Lower lobe of right lung (tissue), 2 donors: ENCODE measurements at places on chromosomes 4 and X.

DNA sequence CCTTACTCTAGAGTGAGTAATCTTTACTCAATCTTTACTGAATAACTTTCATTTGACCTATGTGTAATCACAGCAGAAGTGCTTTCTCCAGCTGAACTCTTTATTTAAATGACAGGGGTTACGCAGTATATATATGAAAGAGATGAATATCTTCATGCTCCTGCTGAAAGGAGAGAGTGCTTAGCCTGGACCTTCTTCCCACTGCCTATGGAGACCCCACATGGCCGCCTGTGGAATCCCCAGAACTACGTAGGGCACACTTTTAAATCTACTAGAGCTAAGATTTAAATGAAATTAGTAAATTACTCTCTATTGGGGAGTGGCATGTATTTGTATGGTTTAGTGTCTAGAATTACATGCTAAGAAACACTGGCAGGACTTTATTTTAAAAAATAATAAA lies 391.2 kb downstream of the ANKRD50 start:
- no peak overlapping the region for H3K4me3 ChIP-seq
- H3K4me1 ChIP-seq = no peaks in the 10 kb centered on the region
- no peaks in the 10 kb centered on the region for H3K27me3 ChIP-seq

DNA sequence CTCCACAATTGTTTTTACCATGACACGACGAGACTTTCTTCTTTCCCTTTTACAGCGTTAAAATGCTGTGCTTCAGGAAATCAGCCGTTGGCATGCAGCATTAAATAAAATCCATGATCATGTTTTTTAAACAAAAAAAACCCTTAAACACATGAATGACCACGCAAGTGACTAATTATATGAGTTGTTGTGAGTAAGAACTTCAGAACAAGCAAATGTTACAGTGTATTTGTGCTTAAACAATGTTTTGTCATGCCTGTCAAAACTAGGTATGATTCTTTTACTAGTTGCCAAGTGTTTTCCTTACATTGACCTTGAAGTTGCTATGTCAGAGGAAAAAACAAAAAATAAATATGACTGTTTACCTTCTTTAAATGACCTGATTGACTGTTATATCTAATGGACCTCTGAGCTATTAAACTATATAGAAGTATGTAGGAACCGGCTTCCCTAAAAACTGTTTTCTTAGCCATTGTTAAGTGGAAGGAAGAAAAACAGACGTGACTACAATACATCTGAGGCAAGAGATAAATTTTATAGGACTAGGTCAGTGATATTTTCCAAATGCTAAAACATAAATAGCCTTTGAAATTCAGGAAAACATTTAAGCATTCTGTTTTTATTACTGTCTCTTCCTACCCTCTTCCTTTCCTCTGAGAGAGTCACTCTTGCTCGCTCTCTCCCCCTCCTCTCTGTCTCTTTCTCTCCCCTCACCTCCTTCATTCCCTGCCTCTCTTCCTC lies 197.1 kb downstream of the PALLD start:
- H3K4me3 ChIP-seq = no peak overlapping the region
- DNase-seq = no peak
- H3K36me3 ChIP-seq = no peaks in the 10 kb centered on the region
- no peak overlapping the region for H3K27ac ChIP-seq
- H3K27me3 ChIP-seq = no peaks in the 10 kb centered on the region
- H3K4me1 ChIP-seq = peaks cover 5% of the 10 kb centered on the region

GRCh38 chrX:68462653-68463052 lies 29.4 kb upstream of the OPHN1 start:
- H3K27ac ChIP-seq = no peak overlapping the region
- DNase-seq = no peak
- H3K4me1 ChIP-seq = peaks cover 4% of the 10 kb centered on the region
- no peaks in the 10 kb centered on the region for H3K27me3 ChIP-seq

GRCh38 chr4:137514406-137515111 lies 17.7 kb downstream of the PCDH18 start:
- no peaks in the 10 kb centered on the region for H3K36me3 ChIP-seq
- no peak overlapping the region for H3K27ac ChIP-seq
- DNase-seq = no peak
- no peaks in the 10 kb centered on the region for H3K27me3 ChIP-seq

GRCh38 chrX:1502241-1502640 lies 34.7 kb downstream of the P2RY8 start:
- H3K4me3 ChIP-seq = no peak overlapping the region
- H3K27me3 ChIP-seq = no peaks in the 10 kb centered on the region
- no peaks in the 10 kb centered on the region for H3K36me3 ChIP-seq
- H3K27ac ChIP-seq = no peak overlapping the region
- DNase-seq = no peak

DNA sequence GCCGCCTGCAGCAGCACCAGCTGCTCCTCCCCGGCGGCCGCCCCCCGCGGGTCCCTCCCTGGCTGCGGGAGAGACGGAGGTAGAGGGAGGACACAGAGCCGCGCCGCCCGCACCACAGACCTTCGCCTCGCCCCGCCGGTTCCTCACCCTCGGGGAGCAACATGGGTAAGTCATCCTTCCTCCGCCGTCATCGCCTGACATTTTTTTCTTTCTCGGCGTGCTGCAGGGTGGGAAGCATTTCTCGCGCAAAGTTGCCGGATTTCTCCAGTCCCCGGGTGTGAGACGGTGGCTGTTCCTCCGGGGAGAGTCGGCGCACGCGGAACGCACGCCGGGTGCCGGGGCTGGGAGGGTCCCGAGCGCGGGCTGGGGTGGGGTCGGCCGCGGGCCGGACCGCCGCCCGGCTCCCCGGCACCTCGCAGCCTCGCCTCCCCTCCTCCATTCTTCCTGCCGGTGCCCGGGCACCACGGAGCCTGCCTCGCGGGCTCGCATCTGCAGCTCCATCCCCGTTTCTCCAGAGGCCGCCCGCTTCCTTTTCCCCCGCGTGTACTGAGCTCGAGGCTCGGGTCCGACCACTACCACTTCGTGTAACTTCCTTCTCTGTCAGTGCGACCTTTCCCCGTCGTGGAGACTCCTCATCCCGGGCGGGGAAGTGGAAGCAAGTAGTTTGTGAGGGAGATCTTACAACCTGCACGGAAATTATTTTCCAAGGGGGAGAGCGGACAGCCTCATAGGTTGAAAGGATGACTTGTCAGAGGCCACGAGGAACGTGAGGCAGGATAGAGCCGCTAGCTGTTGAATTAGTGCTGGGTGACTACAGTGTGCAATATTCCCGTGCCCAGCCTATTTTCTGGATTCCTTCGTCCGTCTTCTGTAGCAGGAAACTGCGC lies 464 bp downstream of the RAP1GDS1 start:
- DNase-seq = peak; percentile 72
- peak overlapping the region; percentile 80 for H3K4me3 ChIP-seq
- H3K36me3 ChIP-seq = no peaks in the 10 kb centered on the region
- no peaks in the 10 kb centered on the region for H3K27me3 ChIP-seq

DNA sequence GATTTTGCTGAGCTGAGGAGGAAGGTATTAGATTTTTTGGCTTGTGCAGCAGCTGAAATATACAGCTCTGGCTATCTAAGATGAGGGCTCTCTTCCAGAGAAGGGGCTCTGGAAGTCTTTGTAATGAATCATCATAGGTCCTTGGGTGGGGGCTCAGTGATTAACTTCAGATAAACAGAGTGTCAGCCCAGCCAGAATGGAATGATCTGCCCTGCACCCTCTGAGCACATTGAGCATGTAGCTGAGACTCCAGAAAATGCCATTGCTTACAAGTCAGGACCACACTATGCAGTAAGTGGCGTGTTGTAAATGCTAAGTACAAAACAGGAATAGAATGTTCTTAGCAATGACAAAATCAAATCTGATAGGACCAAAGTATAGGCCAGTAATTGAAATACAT lies 836.0 kb downstream of the PDHA2 start:
- no peaks in the 10 kb centered on the region for H3K36me3 ChIP-seq
- no peak for DNase-seq
- H3K4me1 ChIP-seq = no peaks in the 10 kb centered on the region
- H3K4me3 ChIP-seq = no peak overlapping the region

DNA sequence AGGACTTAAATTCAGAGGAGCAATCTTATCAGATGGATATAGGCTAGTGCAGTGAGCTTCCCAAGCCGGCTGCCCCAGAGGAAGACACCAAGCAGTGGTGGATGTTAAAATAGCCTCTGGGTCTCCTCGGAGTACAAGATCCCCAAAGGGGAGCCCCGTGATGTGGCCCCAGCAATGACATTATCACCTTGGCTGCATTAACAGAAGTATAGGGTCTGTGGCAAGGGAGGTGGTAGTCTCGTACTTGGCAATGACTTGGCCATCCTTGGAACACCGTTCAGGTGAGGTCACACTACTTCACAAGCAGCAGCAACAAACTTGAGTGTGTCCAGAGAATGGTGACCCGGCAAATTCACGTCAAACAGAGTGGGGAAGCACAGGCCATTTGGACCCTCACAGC lies 67.8 kb downstream of the PSAPL1 start:
- H3K36me3 ChIP-seq = no peaks in the 10 kb centered on the region
- peaks cover 10% of the 10 kb centered on the region for H3K27me3 ChIP-seq
- no peak overlapping the region for H3K4me3 ChIP-seq
- H3K27ac ChIP-seq = no peak overlapping the region
- peaks cover 11% of the 10 kb centered on the region for H3K4me1 ChIP-seq

DNA sequence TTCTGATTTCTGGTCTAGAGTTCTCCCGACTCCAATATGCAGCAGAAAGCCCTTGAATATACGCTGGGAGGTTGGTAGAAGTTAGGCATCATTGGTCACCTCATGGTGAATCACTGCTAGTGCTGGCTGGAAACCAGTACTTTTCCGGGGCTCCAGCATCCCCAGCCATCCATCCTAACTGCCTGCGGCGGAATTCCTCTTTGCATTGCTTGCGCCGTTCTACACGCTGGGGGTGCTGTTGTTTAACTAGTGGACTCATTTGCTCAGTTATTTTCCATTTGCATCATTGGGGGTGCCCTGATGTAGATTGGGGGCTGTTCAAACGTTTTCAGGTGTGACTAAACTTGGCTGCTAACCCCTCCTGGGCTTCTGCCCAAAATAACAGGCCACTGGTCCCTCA lies 23.3 kb upstream of the GPR50 start:
- H3K36me3 ChIP-seq = no peaks in the 10 kb centered on the region
- DNase-seq = no peak
- H3K27me3 ChIP-seq = no peaks in the 10 kb centered on the region
- no peak overlapping the region for H3K27ac ChIP-seq
- no peak overlapping the region for H3K4me3 ChIP-seq

GRCh38 chr4:82782626-82783345 lies 15.8 kb downstream of the SCD5 start:
- H3K4me1 ChIP-seq = peaks cover 18% of the 10 kb centered on the region
- no peaks in the 10 kb centered on the region for H3K36me3 ChIP-seq
- H3K27ac ChIP-seq = peak overlapping the region; percentile 44
- DNase-seq = no peak

DNA sequence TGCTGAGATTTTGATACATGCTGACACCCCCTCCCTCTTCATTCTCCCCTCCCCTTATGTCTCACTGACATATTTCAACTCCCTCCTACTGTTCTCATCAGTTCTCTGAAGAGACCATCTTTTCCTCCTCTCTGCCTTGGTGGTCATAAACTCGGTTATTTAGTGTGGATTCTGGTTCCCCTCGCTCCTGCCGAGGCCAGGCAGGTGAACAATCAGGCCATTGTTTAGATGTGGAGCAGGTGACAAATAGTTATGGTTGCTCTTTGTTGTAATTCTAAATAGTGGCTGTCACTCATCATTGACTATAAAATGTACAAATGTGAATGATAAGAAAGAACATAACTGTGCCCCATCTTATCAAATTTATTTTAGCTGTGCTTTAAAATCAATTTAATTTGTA lies 324.6 kb downstream of the BCOR start:
- no peak overlapping the region for H3K27ac ChIP-seq
- H3K36me3 ChIP-seq = no peaks in the 10 kb centered on the region
- peaks cover 13% of the 10 kb centered on the region for H3K4me1 ChIP-seq

GRCh38 chr4:181502611-181503010 lies 740.6 kb upstream of the TENM3 start:
- DNase-seq = no peak
- H3K27ac ChIP-seq = no peak overlapping the region
- no peak overlapping the region for H3K4me3 ChIP-seq
- H3K4me1 ChIP-seq = no peaks in the 10 kb centered on the region
- no peaks in the 10 kb centered on the region for H3K27me3 ChIP-seq

DNA sequence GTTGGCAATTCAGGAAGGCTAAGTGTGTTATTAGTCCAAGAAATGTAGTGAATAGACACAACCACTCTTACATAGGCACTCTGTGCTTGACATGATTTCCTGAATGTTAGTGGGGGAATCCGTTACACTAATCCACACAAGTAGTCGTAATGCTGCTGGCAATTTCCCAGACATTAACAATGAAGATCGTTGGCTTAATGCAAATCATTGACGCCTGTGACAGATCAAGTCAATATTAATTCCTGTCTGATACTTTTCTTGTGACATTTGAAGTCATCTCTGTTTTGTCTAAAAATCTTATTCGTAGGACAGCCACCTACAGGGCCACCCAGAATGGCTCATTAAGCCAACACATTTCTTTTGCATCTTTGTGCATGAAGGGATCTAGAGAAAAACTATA lies 939.1 kb upstream of the FTHL17 start:
- no peak for DNase-seq
- no peak overlapping the region for H3K27ac ChIP-seq
- H3K27me3 ChIP-seq = no peaks in the 10 kb centered on the region
- no peaks in the 10 kb centered on the region for H3K4me1 ChIP-seq
- H3K36me3 ChIP-seq = no peaks in the 10 kb centered on the region
- H3K4me3 ChIP-seq = no peak overlapping the region

DNA sequence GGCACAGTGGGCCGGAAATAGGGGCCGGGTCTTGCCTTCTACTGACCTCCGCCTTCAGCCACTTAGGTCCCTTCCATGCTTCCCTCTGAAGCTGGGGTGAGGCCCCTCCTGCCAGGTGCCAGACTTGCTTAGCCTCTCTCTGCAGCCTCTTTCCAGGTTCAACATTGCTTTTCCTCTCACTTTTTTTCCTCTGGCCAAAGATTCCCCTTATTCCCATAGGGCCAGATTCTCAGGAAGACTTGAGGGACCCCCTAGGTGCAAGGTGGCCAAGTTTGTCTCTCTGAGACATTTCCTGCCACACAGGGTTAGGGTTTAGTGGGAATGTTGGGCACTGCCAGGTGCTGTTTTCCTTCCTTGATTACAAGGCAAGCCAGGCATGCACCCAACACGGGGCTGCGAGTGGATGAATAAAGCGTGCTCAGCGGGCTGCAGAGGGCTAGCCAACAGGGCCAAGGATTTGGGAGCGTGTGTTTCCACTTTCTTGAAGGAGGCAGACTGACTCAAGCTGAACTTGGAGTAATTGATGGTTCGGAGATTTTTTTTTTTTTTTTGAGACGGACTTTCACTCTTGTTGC lies 7.6 kb upstream of the GJB1 start:
- H3K4me3 ChIP-seq = no peak overlapping the region
- H3K27ac ChIP-seq = no peak overlapping the region
- DNase-seq = no peak
- no peaks in the 10 kb centered on the region for H3K27me3 ChIP-seq
- H3K36me3 ChIP-seq = no peaks in the 10 kb centered on the region

DNA sequence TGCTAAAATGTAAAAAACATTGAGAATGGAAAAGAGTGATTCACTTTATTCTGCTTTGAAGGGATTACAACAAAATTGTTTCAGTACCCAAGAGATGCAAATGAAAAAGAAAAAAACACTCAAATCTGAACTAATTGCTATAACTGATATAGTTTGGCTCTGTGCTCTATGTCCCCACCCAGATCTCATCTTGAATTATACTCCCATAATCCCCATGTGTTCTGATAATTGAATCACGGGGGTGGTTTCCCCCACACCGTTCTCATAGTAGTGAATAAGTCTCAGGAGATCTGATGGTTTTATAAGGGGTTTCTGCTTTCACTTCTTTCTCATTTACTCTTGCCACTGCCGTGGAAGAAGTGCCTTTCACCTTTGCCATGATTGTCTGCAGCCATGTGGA lies 213.6 kb upstream of the GALNTL6 start:
- DNase-seq = no peak
- no peak overlapping the region for H3K27ac ChIP-seq
- H3K27me3 ChIP-seq = no peaks in the 10 kb centered on the region
